Mesangial cell (primary cell): ENCODE measurements at places on chromosomes 4 and X. TPM values are rescaled to one million over a fixed set of nuclear protein-coding genes. Genes with fewer than 3 reads are reported as not detected.

Gene TGIF2LX
- total RNA-seq = not detected in 2 replicates

Gene SLC30A9
- 36.5 and 44.9 TPM in 2 replicates for total RNA-seq

Gene HCFC1
- 58.3 and 86.0 TPM in 2 replicates for total RNA-seq

Gene GLRA3
- under 0.01 TPM in 1 of 2 replicates, not detected in the other for total RNA-seq

Gene DRP2
- 0.51 and 1.1 TPM in 2 replicates for total RNA-seq

Gene GATA1
- total RNA-seq = not detected in 2 replicates

Gene PROM1
- total RNA-seq = 13.9 and 14.6 TPM in 2 replicates

Gene XAGE2
- not detected in 2 replicates for total RNA-seq

Gene HPGD
- total RNA-seq = 4.9 and 106 TPM in 2 replicates

Gene TKTL1
- not detected in 2 replicates for total RNA-seq

Gene PPP4R3C
- not detected in 2 replicates for total RNA-seq

Gene TLR3
- 0.98 and 5.1 TPM in 2 replicates for total RNA-seq

Gene PAGE2B
- total RNA-seq = not detected in 2 replicates

Gene TRAM1L1
- 2.4 and 3.4 TPM in 2 replicates for total RNA-seq

Gene VCX3A
- total RNA-seq = not detected in 2 replicates

Gene RHOXF2B
- total RNA-seq = not detected in 2 replicates

Gene AKAP4
- total RNA-seq = not detected in 2 replicates

Gene ACE2
- not detected in 2 replicates for total RNA-seq

Gene TENM3
- total RNA-seq = 56.1 and 98.9 TPM in 2 replicates

Gene PSAPL1
- total RNA-seq = not detected in 2 replicates
